ENCODE measurements at places on chromosomes 7 and 10. TPM values are rescaled to one million over a fixed set of nuclear protein-coding genes. Genes with fewer than 3 reads are reported as not detected.
A peak's percentile ranks its signal among the peaks of the same experiment; 100 is the strongest.

DNA sequence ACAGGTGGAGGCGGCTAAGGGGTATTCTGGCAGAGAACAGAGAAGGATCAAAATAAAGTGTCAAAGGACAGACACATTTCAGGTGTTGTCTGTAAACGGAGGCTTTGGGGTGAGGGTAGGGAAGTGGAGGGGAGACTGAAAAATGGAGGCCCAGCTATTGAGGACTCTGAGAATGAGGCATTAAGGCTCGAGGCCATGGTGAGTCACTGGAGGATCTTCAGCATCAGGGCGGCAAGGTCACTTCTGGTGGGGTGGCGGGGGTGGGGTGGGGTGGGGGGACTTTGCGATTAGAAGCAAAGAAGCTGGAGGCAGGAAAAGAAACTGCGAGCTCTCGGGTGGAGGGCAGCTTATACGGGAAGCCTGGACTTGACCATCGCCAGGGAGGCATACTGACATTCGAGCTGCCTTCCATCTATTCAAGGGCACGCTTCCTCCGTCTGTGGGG is 58.4 kb upstream of the PCGF5 start:
- DNase-seq = no peak

DNA sequence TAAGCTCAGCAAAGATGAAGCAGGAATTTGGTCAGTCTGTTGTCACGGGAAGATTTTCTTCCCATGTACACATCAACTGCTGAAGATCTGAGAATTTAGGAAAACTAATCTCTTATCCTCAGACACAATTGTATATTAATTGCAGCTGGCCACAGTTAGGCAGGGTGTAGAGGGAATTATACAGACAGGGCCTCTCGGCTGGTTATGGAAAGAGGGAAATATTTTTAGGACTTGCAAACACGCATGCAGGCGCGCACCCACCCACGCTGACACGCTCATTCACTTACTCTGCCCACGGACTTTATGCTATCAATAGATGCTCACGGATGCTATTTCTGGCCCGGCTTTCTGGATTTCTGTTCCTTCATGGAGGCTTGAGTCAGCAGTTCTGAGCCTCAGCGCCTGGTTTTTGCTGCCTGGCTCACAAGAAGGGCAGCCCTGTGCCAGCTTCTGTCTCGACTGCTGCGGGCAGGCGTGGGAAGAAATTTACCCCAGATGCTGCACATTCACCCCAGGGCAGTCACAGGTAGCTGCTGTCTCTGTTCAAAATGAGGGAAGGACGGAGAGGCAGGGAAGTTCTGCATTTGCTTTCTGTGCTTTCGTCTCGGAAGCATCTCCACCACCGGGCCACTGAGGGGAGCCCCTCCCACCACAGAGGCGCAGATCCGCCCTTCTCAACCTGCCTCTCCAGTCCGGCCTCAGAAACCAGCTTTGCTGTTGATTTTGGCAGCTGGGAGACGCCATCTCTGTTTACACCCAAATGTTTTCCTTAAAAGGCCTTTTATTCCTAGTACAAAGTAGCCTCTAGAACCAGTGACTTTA is 116.3 kb upstream of the BTBD16 start:
- peak; percentile 88 for DNase-seq

DNA sequence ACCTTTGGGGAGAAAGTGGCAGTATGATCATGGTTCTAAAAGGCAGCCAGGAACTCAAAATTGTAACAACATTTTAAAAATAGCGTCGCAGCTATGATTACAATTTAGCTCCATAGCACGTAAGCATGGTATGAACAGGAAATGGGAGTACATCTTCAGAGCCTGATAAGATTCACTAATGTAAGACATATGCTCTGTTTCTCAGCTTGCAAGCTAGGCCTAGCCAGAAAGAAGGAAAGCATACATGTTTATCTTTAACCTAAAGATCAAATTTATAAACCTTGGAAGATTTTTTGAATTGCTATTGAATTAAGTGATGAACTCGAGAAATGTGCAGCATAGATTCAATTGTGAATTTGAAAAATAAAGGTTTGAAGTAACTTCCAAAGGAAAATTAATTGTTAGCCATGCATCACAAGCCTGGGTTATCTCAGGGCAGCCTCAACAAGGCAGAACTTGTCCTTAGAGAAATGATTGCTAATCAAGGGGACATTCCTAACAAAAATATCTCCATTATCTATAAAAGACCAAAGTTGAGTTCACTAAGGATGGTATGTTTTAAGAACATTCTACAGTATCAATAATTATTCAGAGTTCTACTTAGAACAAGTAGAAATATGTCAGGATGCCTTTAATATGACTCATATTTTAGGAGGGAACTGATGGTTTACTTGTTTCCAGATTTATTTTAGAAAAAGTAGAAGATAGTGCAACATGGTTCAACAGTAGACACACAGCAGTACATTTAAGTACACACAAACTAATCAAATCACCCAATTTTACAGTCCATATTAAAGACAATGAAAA is 38.8 kb upstream of the SEPTIN7 start:
- DNase-seq = no peak

DNA sequence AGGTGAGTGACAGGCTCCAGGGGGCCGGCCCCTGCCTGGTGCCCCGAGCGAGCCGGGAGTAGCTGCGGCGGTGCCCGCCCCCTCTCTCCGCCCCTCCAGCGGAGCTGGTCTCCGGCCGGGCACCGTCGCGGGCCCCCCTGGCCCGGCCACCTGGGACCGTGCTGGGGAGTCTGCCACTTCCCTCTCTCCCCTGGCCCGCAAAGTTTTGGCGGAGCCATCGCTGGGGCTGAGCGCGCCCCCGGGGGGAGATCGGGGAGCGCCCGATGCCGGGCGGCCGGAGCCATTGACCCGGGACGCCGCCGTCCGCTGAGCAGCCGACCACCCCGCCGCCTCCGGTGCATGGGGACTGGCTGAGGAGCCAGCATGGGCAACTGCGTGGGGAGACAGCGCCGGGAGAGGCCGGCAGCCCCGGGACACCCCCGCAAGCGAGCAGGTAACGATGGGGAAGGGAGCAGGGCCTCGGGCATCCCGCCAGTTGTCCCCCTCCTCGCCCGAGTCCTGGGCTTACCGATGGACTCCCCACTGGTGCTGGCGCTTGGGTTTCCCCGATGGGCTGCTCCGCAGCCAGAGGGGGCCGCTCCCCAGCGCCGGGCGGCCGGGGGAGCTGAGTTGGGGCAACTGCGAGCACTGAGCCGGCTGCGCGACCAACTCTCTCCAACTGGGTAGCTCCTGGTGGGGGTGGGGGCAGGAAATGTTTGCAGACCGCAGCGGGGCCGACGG is at the start of gene UBTD1:
Gene UBTD1 (plus strand): TSS at position 84 of the 720 bp plus-strand sequence. CDS start 280 bp downstream, at position 364.
- peak; percentile 31 for DNase-seq

DNA sequence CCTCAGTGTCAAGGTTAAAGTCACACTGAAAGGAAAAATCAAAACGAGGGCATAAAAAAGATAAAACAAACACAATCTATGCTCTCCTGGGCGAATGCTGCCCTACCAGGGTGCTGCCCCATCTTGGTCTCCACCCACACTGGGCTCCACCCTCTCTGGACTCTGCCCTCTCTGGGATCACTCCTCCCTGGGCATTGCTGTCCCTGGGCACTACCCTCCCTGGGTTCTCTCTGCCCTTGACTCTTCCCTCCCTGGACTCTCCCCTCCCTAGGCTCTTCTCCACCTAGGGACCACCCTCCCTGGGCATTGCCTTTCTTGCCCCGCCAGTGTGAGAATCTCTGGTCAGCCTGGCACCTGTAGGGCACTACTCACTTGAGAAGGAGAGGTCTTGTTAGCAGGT is 8.6 kb downstream of the GDF2 start:
- DNase-seq = no peak

DNA sequence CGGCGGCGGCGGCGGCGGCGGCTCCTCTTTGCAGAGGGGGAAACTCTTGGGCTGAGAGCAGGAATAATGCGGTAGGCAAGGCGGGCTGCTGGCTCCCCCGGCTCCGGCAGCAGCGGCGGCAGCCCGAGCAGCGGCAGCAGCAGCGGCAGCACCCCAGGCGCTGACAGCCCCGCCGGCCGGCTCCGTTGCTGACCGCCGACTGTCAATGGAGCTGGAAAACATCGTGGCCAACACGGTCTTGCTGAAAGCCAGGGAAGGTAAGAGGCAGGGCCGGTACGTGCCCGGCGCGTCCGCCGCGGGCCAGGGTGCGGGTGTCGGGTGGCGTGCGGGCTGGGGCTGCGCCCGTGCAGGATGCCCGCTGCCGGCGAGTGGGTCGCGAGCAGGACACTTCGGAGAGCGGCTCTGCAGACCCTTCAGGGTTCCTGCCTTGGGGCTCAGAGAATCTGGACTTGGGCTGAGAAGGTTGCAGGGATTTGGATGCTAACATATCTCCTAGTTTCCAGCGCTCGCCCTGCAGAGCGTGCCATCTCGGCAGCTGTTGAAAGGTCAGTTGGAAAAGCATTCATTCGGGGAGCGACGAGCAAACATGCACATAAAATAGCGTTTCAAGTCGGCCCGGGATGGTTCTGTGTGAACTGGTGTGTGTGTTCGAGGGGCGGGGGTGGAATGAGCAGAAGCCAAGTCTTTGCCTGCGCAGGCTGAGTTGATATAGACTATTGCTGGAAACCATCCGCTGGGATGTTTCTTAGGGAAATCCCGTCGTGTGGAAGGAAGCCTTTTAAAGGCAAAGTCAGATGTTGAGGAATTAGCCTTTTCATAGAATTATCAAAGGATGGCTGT is 562 bp downstream of the GRK5 start:
- peak; percentile 33 for DNase-seq

DNA sequence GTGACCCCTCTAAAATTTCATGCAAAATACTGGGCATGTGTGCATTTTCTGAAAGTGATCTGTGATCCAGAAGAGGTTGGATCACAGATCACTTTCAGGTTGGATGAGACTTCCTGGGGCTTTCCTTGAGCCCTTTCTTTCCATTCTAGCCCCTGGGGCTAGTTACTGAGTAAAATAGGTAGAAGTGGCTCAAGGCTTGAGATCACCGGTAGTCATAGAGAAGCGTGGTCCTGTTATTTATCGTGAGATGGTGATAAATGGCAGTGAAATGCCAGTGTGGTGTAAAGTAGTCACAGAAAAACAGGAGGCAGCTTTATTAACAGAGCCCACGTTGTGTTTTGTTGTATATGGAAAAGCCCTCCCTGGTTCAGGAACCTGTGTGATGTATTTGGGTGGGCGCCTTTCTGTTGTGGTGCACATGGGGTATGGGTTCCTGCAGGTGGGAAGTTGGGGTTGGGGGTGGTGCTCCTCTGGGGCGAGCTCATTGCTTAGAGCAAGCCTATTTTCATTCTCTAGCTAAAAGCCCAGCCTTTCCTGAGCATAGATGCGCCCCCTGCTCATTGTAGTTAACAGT is 34.0 kb upstream of the SH2D4B start:
- no peak for DNase-seq

GRCh38 chr7:144415858-144416257 is 12.4 kb upstream of the NOBOX start:
- no peak for DNase-seq

Gene THSD7A
- total RNA-seq = 3.1 TPM

DNA sequence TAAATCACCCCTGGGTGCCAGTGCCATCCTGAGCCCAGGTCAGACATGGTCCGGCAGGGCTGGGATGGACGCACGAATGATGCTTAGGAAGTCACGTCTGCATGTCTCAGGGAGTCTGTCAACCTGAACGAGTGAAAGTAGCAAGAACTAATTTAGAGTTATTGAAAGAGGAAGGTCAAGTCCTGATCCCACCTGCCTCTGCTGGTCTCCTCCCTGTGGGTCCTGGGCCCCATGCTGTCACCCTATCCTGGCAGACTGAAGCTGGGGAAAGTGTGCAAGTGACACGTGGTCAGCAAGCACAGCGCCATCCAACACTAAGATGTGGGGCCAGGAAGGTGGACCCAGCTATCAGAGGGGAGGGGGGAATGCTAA is 26.1 kb upstream of the GRID1 start:
- DNase-seq = no peak

GRCh38 chr7:11430112-11430511 is 401.9 kb downstream of the THSD7A start:
- DNase-seq = no peak

Gene INSYN2A
- total RNA-seq = 4.0 TPM

DNA sequence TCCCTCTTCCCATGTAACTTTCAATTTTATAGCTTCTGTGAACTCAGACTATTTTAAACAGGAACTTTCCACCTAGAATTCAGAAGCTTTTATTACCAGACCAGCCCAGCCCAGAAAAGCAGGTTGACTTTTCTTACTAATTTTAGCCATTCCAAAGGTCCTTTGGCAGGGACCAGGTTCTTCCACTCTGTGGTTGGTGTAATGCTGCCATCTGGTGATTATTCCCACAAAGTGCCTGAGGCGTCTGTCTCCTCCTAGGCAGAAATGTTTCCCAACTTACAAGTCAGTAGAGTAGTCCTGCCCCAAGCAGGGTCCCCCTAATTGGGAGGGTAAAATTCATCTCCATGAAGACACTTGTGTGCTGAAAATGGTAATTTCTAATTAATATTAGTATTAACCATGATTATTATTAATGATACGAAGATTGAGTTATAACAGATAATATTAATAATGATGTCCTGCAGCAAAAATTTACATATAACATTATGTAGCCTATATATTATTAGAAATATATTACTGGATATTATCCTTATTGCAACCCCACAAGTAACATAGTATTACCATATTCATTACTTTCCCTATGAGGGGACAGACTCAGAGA is 53.0 kb upstream of the PPP1R17 start:
- DNase-seq = peak; percentile 55

GRCh38 chr10:70588859-70589570 is 13.5 kb downstream of the PRF1 start:
- no peak for DNase-seq

Gene PDE6C
- not detected for total RNA-seq

Gene CLCN1
- 0.23 TPM for total RNA-seq

DNA sequence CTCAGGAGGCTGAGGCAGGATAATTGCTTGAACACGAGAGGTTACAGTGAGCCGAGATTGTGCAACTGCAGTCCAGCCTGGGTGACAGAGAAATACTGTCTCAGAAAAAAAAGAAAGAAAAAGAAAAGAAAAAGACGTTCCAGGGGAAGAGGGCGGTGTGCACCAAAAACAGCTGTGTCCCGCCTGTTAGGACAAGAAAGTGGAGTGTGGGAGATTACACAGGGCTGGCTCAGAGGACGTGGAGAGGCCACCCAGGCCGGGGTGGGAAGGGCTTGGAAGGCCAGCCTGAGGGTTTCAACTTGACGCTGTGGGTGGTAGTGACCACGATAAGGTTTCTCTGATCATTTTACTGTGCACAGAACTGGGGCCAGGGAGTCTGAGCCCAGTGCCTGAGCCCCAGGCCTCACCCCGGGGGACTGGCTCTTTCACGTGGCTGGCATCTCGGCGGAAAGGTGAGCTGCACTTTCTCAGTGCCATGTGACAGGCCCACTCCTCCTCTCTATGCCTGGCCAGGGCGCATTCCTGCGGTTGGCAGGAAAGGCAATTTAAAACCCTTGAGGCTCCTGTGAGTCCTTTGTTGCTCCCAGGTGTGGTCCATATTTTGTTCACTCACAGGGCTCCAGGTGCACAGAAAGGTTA is 13.9 kb downstream of the RHBDD2 start:
- peak; percentile 48 for DNase-seq

Measured in prostate gland (tissue), 2 donors.